Cortex of kidney (tissue), 1 donor: ENCODE measurements at places on chromosomes 6 and 20.

DNA sequence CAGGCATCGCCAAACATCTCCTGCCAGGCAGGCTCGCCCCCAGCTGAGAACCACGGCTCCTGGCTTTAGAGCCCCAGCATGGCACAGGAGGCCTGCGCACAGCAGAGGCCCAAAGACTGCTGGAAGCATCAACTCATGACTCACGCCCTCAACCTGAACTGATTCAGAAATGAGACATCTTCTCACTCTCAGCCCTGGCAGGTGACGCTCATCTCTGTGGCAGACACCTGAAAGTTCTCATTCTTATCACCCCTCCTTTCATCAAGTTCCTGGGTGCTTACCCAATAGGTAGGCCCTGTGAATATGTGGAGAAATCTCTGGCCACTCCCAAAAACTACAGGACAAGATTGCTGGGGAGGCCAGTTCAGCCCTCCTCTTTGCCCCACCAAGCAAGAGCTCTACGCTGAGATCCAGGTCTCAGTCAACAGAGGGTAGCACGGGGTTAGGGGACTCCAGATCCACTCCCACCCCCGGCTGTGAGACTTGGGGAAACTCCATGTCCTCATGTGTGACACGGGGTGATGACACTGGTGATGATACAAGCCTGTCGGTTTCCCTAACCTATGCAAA, 11.3 kb downstream of the NFATC2 start:
- DNase-seq, result no peak

- DNase-seq, result no peak
Observed at GRCh38 chr20:42795111-42795695, 394.5 kb downstream of the PTPRT start.

- no peak for DNase-seq
Observed at GRCh38 chr20:5886788-5887187, 63.5 kb downstream of the TRMT6 start.

- no peak for DNase-seq
Observed at GRCh38 chr20:14538433-14538832, 201.0 kb upstream of the FLRT3 start.

DNA sequence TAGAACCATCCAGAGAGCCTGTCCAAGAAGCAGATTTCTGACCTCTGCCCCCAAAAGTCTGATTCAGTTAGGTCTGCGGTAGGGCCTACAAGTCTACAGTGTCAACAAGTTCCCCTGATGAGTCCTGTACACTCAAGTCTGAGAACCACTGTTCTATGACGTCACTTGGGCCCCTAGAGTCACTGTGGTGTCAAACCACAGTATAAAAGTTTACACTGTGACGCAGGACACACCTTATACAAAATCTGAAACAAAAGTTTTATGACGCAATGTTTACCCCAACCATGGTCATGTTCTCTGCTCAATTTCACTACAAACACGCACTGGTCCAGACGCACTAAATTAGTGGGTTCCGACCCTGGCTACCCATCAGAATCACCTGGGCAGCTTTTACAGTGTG, 17.9 kb downstream of the SLA2 start:
- no peak for DNase-seq

GRCh38 chr6:158033077-158033750, 51.6 kb downstream of the SYNJ2 start:
- DNase-seq, result no peak

GRCh38 chr20:2599288-2600006, 53.0 kb upstream of the NOP56 start:
- DNase-seq, result no peak

DNA sequence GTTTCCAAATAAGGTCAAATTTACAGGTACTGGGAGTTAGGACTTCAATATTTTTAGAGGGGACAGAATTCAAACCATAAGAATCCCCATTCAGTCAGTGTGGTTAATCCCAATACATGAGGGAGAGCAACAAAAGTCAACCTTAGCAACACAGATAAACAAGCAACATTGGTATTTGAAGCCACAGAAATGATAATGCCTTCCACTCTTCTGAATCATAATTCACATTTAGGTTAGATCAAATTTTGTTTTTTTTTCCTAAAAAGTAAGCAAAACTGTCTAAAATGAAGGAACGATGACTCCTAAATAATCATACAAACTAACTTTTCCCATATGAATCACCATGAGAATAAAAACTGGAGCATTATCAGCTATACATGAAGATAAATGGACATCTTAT, 246.0 kb upstream of the TENT5A start:
- no peak for DNase-seq

- no peak for DNase-seq
Observed at GRCh38 chr6:50862176-50862575, 43.5 kb downstream of the TFAP2B start.

GRCh38 chr6:6654599-6655575, 66.4 kb downstream of the LY86 start:
- no peak for DNase-seq

DNA sequence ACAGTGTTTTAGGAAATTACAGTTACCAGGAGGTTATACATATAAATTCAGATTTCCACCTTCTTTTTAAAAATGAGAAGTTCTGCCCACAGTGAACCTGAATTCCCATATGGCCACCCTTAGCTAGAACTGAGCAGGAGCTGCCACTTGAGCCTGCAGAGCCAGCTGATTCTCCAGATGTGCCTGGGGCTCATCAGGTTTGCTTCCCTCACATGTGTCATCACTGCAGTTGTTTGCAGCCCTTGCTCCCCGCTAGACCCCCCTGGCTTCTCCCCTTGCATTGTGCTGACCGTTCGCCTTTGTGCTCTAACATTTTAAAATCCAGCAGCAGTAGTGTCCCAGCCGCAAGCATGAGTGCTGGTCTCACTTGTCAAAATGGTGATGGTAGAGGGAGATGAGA, 131.1 kb downstream of the UTRN start:
- no peak for DNase-seq

DNA sequence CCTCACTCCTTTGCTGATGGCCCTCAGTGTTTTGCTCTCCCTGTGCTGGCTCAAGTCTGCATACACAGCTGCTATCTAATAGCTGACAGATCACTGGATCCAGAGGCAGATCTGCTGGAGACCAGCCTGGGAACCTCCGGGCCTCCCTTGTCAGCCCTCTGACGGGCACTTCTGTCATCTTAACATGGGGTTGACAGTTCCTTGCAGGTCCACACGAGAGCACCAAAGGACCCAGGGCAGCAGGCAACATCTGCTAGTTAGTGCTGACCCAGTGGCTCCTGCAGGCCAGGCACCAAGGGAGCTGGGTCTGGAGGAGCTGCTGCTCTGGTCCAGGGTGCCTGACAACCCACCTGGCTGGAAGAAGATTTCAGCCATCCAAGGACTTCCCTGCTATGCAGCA, 208.1 kb downstream of the UST start:
- no peak for DNase-seq
